ENCODE measurements at places on chromosomes 13 and 19. TPM values are rescaled to one million over a fixed set of nuclear protein-coding genes. Genes with fewer than 3 reads are reported as not detected.
A peak's percentile ranks its signal among the peaks of the same experiment; 100 is the strongest.

WDR88 gene
- not detected for total RNA-seq

PLVAP gene
- 36.9 TPM for total RNA-seq

SLITRK1 gene
- not detected for total RNA-seq

ZNF701 gene
- 18.4 TPM for total RNA-seq

FCAR gene
- total RNA-seq: not detected

GRCh38 chr13:71803066-71803465 lies 63.9 kb downstream of the DACH1 start:
- H3K27ac ChIP-seq: no peak overlapping the region
- no peaks in the 10 kb centered on the region for H3K4me1 ChIP-seq
- DNase-seq: no peak
- H3K4me3 ChIP-seq: no peak overlapping the region
- H3K36me3 ChIP-seq: no peaks in the 10 kb centered on the region
- H3K27me3 ChIP-seq: no peaks in the 10 kb centered on the region

GRCh38 chr19:2015608-2015950 lies at the start of gene BTBD2:
Gene BTBD2 (minus strand): TSS chr19:2015714. CDS start chr19:2015703, 11 bp downstream.
- H3K4me1 ChIP-seq: peaks cover 25% of the 10 kb centered on the region
- no peaks in the 10 kb centered on the region for H3K36me3 ChIP-seq
- peak within 1 kb of the TSS; percentile 77 for H3K27ac ChIP-seq

- H3K27ac ChIP-seq: peak overlapping the region; percentile 50
- no peak overlapping the region for H3K4me3 ChIP-seq
- H3K27me3 ChIP-seq: no peaks in the 10 kb centered on the region
Observed at GRCh38 chr13:31225998-31226675, 26.4 kb downstream of the B3GLCT start.

DNA sequence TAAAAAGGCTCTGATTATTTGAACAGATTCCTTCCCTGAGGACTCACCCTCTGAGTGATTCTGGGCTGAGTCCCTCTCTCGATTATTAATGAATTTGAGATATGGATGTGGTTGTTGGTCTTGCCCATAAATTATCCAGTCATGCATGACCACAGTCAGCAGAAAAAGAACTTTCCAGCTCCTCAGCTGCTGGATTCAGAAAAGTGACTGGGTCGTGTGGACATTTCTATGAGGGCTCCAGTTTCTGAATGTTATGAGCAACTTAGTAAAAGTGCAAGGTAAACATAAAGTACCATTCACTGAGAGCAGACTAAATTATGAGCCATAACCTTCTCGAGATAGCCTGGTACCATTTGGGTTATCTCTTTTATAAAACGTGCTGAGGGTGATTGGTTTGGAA lies 100.1 kb upstream of the CLDN10 start:
- peaks cover 36% of the 10 kb centered on the region for H3K27me3 ChIP-seq
- no peak overlapping the region for H3K27ac ChIP-seq
- H3K36me3 ChIP-seq: no peaks in the 10 kb centered on the region

GRCh38 chr13:33349288-33349985 lies 63.9 kb upstream of the STARD13 start:
- H3K27ac ChIP-seq: peak overlapping the region; percentile 89
- no peaks in the 10 kb centered on the region for H3K36me3 ChIP-seq
- DNase-seq: peak; percentile 28
- H3K27me3 ChIP-seq: no peaks in the 10 kb centered on the region

- H3K27ac ChIP-seq: peak within 1 kb of the TSS; percentile 72
- peak within 1 kb of the TSS; percentile 99 for H3K4me3 ChIP-seq
- H3K27me3 ChIP-seq: no peaks in the 10 kb centered on the region
- H3K36me3 ChIP-seq: peaks cover 41% of the 10 kb centered on the region
Observed at GRCh38 chr19:10315335-10316214, at the start of gene FDX2. Gene FDX2 (minus strand): TSS chr19:10316015. CDS start chr19:10315996, 19 bp downstream.

- no peaks in the 10 kb centered on the region for H3K27me3 ChIP-seq
- H3K36me3 ChIP-seq: peaks cover 39% of the 10 kb centered on the region
- DNase-seq: peak; percentile 60
- H3K27ac ChIP-seq: peak overlapping the region; percentile 97
Observed at GRCh38 chr13:113839536-113840204, 24.2 kb downstream of the GAS6 start.

GRCh38 chr13:94749162-94749561 lies 36.8 kb upstream of the SOX21 start:
- H3K27ac ChIP-seq: no peak overlapping the region
- DNase-seq: no peak
- no peaks in the 10 kb centered on the region for H3K4me1 ChIP-seq
- peaks cover 3% of the 10 kb centered on the region for H3K27me3 ChIP-seq
- H3K36me3 ChIP-seq: no peaks in the 10 kb centered on the region

DNA sequence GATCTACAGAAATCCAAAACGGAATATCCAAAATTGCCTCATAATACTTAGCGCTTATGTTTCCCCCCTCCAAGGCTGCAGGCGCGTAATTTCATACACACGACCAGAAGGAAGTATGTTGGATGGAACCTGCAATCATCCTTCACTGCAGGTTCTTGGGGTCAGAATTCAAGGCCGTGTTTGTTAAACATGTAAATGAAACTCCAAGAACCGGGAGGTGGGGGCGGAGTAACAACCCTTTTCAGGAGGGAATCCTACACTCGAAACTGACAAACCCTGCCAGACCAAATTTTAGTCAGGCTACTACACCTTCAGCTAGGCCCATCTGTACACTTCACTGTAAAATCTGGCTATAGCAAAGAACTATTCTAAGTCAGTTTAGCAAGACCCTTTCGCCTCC lies 1.3 kb downstream of the ZNF607 start:
- H3K36me3 ChIP-seq: peaks cover 14% of the 10 kb centered on the region
- H3K4me3 ChIP-seq: peak overlapping the region; percentile 82
- DNase-seq: no peak

DNA sequence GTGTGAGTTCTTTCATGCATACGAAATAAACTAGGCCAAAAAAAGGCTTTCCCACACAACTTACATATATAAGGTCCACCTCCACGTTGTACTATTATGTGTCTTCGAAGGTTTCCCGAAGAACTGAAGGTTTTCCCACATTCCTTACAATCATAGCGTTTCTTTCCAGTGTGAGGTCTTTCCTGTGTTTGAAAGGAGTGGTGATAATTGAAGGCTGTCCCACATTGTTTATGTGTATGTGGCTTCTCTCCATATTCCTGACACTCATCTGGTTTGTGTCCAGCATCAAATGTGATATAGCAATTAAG lies 14.6 kb downstream of the ZNF442 start:
- no peaks in the 10 kb centered on the region for H3K4me1 ChIP-seq
- H3K27ac ChIP-seq: no peak overlapping the region
- peaks cover 85% of the 10 kb centered on the region for H3K36me3 ChIP-seq
- H3K4me3 ChIP-seq: no peak overlapping the region

GRCh38 chr13:18993884-18994660 lies 187.6 kb downstream of the TUBA3C start:
- H3K27me3 ChIP-seq: no peaks in the 10 kb centered on the region
- no peak for DNase-seq
- no peak overlapping the region for H3K4me3 ChIP-seq
- H3K36me3 ChIP-seq: no peaks in the 10 kb centered on the region
